ENCODE measurements at places on chromosomes 1 and 21.

GRCh38 chr1:217363319-217363718 lies 267.6 kb downstream of the GPATCH2 start:
- H3K4me3 ChIP-seq = no peak overlapping the region
- H3K36me3 ChIP-seq = no peaks in the 10 kb centered on the region
- no peaks in the 10 kb centered on the region for H3K4me1 ChIP-seq
- H3K27me3 ChIP-seq = no peaks in the 10 kb centered on the region

- no peak overlapping the region for H3K27ac ChIP-seq
- no peak overlapping the region for H3K4me3 ChIP-seq
- peaks cover 9% of the 10 kb centered on the region for H3K4me1 ChIP-seq
These were observed 352.5 kb downstream of the ADGRL2 start for GRCh38 chr1:82153272-82153629.

GRCh38 chr1:226128487-226129075 lies 58.0 kb downstream of the ACBD3 start:
- no peaks in the 10 kb centered on the region for H3K36me3 ChIP-seq
- H3K4me1 ChIP-seq = peaks cover 15% of the 10 kb centered on the region
- H3K27ac ChIP-seq = peak overlapping the region; percentile 65
- no peak for DNase-seq

GRCh38 chr1:63651161-63651701 lies 58.0 kb downstream of the PGM1 start:
- no peak for DNase-seq
- no peak overlapping the region for H3K4me3 ChIP-seq
- peak overlapping the region; percentile 69 for H3K27ac ChIP-seq

DNA sequence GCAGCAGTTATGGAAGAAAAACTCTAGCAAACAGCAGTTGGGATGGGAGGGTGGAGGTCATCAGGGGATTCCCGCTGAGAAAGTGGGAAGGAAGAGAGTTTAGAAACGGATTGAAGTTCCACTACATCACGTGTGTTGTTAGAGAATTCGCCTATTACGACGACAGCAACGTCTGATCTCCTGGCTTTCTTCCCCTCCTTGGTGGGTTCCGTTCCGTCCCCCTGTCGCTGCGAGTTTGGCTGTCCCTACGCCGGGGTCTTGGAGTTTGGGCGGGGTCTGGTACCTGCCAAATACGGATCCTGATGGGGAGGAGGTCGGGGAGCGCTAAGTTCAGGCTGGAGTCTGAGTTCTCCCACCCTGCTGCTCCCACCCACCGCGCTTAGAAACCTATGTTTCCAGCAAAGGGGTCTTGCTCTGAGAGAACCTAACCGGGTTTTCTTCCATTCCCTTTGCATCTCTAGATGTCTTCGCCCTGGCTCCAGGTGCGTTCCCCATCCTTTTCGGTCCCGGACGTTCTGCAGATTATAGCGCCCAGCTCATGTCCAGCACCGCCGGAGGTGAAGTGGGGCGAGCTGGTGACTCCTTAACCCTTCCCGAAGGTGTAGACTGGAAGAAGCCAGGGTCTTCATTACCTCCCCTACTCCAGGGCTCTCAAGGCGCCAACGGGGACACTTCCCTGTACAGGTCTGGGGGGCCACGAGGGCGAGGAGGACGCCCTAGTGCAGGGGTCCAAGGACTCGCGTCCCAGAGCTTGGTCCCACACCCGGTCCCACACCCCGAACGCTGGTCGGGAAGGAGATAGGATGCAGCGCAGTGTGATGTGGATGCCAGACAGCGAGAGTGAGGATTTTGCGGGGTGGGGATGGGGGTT lies 641 bp upstream of the KCNK2 start:
- peaks cover 6% of the 10 kb centered on the region for H3K4me1 ChIP-seq
- H3K27me3 ChIP-seq = peaks cover 70% of the 10 kb centered on the region
- H3K36me3 ChIP-seq = no peaks in the 10 kb centered on the region
- peak overlapping the region; percentile 58 for H3K4me3 ChIP-seq
- DNase-seq = no peak

- no peak for DNase-seq
- H3K4me3 ChIP-seq = no peak overlapping the region
- H3K27me3 ChIP-seq = peaks cover 30% of the 10 kb centered on the region
- H3K4me1 ChIP-seq = peaks cover 15% of the 10 kb centered on the region
These were observed 1.5 kb upstream of the KIF17 start for GRCh38 chr1:20719261-20719660.

GRCh38 chr1:95180371-95180770 lies 53.6 kb upstream of the RWDD3 start:
- H3K4me3 ChIP-seq = no peak overlapping the region
- no peaks in the 10 kb centered on the region for H3K4me1 ChIP-seq
- DNase-seq = no peak
- H3K27me3 ChIP-seq = no peaks in the 10 kb centered on the region
- peaks cover 3% of the 10 kb centered on the region for H3K36me3 ChIP-seq

- no peaks in the 10 kb centered on the region for H3K27me3 ChIP-seq
- DNase-seq = no peak
- H3K4me1 ChIP-seq = peaks cover 7% of the 10 kb centered on the region
- no peak overlapping the region for H3K27ac ChIP-seq
These were observed 30.4 kb downstream of the VAV3 start for GRCh38 chr1:107934578-107934977.

- no peaks in the 10 kb centered on the region for H3K27me3 ChIP-seq
- peak overlapping the region; percentile 91 for H3K4me3 ChIP-seq
- H3K27ac ChIP-seq = peak overlapping the region; percentile 5
- DNase-seq = no peak
These were observed 107.4 kb downstream of the SLC45A1 start for GRCh38 chr1:8425150-8425780.

- H3K4me1 ChIP-seq = peaks cover 18% of the 10 kb centered on the region
- no peak overlapping the region for H3K4me3 ChIP-seq
- H3K27me3 ChIP-seq = peaks cover 24% of the 10 kb centered on the region
- DNase-seq = no peak
- no peak overlapping the region for H3K27ac ChIP-seq
These were observed 103.6 kb downstream of the PSMG1 start for GRCh38 chr21:39079617-39080016.

DNA sequence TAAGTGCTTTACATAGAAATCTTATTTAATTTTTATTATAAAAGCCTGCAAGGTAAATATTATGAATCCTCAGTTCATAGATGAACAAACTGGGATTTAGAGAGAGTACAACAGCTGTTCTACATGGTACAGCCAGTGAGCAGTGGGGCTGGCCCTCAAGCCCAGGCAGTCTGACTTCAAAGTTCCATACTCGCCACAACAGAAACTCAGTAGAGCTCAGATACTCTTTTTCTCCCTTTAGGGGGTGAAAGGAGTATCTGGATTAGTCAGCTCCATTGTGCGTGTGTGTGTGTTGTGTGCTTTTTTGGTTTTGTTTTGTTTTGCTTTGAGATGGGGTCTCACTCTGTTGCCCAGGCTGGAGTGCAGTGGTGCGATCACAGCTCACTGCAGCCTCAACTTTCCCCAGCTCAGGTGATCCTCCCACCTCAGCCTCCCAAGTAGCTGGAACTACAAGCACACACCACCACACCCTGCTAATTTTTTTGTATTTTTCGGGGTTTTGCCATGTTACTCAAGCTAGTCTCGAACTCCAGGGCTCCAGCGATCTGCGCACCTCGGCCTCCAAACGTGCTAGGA lies 378.5 kb downstream of the SMYD3 start:
- no peaks in the 10 kb centered on the region for H3K36me3 ChIP-seq
- H3K27ac ChIP-seq = no peak overlapping the region
- peaks cover 10% of the 10 kb centered on the region for H3K4me1 ChIP-seq
- DNase-seq = no peak
- H3K4me3 ChIP-seq = no peak overlapping the region
- H3K27me3 ChIP-seq = no peaks in the 10 kb centered on the region

DNA sequence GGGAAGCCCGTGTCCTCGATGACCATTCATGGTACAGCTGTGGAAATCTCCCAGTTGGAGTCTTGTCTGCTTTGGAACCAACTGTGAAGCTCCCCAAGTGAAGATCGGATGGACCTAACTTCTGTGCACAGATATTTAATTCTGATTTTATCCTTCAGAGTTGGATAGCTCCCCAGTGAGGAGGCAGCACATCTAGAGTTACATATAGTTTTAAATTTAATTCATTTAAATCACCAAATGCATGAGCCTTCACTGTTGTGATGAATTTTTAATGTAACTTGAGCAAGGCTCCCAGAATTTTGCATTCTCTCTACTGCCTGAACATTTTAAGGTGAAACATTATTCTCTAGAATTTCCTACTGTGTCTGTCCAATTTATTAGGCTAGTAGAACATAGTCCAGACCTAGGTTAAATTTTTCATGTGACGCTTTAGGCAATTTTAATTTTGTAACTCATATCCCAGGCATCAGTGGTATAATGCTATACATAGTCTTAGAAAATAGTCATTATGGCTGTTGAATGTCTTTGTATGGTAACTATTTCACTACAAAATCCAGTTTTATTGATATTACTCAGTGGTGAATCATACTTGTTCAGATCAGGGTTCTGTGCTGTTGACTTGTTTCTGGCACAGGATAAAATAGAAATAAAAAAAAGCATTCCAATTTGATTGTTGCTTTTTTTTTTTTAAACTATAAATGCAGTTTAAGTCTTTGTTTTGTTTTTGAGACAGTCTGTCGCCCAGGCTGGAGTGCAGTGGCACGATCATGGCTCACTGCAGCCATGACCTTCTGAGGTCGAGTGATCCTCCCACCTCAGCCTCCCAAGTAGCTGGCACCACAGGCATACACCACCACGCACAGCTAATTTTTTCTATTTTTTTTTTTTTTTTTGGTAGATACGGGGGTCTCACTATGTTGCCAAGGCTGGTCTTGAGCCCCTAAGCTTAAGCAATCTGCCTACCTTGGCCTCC lies 66.9 kb downstream of the PRDM2 start:
- H3K27ac ChIP-seq = no peak overlapping the region
- peaks cover 43% of the 10 kb centered on the region for H3K4me1 ChIP-seq
- no peak for DNase-seq
- H3K4me3 ChIP-seq = no peak overlapping the region
- no peaks in the 10 kb centered on the region for H3K27me3 ChIP-seq
- H3K36me3 ChIP-seq = peaks cover 5% of the 10 kb centered on the region

DNA sequence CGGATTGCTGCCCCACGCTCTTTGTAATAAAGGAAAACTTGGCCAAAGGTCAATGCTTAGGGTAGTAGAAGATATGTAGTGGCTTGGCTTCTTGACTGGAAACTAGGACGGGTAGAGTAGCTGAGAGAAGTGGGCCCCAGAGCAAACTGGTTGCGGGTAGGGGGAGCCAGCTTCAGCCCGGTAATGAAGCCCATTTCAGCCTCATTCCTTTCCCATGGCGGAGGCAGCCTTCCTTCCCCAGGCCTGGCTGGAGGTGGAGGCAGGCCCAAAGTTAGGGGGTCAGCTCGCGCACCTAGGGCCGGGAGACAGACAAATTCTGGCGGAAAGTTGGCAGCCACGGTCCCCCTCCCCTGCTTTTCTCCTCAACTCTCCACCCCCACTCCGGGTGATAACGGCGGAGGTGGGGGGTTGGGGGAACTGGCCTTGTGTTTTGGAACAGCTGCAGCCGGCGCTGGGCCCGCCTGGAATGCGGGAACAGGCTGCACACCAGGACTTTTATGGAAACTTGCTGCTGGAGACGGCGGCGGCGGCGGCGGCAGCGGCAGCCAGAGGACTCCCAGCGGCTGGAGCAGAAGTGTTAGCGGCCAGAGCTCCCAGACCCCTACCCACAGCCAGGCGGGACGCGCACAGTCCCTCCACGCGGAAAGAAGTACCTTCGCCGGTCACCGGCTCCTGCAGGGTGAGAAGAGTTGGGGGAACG lies at the start of gene NEXN:
NEXN (plus strand) TSS at position 544 of the 700 bp plus-strand sequence. CDS start 27,483 bp downstream, outside the sequence.
- H3K27me3 ChIP-seq = no peaks in the 10 kb centered on the region
- H3K4me1 ChIP-seq = peaks cover 18% of the 10 kb centered on the region
- H3K36me3 ChIP-seq = no peaks in the 10 kb centered on the region
- peak within 1 kb of the TSS; percentile 93 for H3K27ac ChIP-seq

- peaks cover 17% of the 10 kb centered on the region for H3K27me3 ChIP-seq
- H3K4me3 ChIP-seq = no peak overlapping the region
- H3K36me3 ChIP-seq = no peaks in the 10 kb centered on the region
- no peak overlapping the region for H3K27ac ChIP-seq
These were observed 37.4 kb upstream of the ZBTB40 start for GRCh38 chr1:22414244-22414751.

GRCh38 chr1:22643381-22643780 lies at the start of gene C1QC:
Gene C1QC (plus strand): TSS chr1:22643633. CDS start chr1:22644024, 391 bp downstream.
- H3K27ac ChIP-seq = no peak within 1 kb of the TSS
- no peaks in the 10 kb centered on the region for H3K36me3 ChIP-seq
- no peak for DNase-seq
- H3K4me1 ChIP-seq = no peaks in the 10 kb centered on the region

DNA sequence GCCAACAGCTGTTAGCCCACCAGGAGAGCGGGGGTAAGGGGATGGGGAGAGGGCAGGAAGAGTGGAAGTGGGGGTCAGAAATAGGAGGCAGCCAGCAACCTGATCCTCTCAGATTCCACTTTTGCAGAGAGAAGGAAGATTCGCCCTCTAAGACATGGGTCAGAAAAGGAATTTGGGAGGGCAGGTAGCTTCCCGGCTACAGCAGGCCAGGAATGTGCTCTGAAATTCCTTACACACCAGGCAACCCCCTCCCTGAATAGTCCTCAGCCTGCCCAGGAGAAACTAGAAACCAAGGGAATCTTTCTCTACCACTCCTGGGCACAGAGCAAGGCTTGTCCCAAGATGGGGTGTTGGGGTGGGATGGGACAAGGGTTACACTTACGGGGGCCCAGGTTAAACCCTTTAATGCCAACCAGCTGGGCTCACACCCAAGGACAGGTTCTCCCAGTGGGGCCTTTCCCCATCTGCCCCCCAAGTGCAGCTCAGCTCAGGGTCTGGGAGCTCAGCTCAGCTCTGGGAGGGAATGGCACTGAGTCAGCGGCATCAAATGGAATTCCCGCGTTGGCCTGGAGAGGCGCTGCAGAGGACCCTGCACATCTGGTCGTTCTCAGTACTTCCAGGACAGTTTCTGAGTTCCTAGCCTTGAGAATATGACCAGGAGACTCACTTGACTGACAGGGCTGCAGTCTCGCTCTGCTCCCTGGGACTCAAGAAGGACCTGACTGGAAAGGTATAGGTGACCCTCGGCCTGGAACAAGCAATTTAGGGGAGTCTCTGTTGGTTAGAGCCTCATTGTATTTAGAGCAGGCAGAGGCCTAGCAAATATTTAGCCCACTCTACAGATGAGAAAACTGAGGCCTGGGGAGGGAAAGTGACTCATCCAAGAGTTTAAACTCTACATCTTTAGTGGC lies 761 bp downstream of the TNNT2 start:
- no peaks in the 10 kb centered on the region for H3K4me1 ChIP-seq
- H3K36me3 ChIP-seq = no peaks in the 10 kb centered on the region
- DNase-seq = peak; percentile 62
- no peak overlapping the region for H3K4me3 ChIP-seq
- no peak overlapping the region for H3K27ac ChIP-seq

GRCh38 chr1:31523012-31523411 lies 53.3 kb upstream of the TINAGL1 start:
- H3K4me1 ChIP-seq = no peaks in the 10 kb centered on the region
- H3K27ac ChIP-seq = no peak overlapping the region
- H3K4me3 ChIP-seq = no peak overlapping the region
- peaks cover 3% of the 10 kb centered on the region for H3K27me3 ChIP-seq
